ENCODE measurements at places on chromosomes 3 and 15.
A peak's percentile ranks its signal among the peaks of the same experiment; 100 is the strongest.

DNA sequence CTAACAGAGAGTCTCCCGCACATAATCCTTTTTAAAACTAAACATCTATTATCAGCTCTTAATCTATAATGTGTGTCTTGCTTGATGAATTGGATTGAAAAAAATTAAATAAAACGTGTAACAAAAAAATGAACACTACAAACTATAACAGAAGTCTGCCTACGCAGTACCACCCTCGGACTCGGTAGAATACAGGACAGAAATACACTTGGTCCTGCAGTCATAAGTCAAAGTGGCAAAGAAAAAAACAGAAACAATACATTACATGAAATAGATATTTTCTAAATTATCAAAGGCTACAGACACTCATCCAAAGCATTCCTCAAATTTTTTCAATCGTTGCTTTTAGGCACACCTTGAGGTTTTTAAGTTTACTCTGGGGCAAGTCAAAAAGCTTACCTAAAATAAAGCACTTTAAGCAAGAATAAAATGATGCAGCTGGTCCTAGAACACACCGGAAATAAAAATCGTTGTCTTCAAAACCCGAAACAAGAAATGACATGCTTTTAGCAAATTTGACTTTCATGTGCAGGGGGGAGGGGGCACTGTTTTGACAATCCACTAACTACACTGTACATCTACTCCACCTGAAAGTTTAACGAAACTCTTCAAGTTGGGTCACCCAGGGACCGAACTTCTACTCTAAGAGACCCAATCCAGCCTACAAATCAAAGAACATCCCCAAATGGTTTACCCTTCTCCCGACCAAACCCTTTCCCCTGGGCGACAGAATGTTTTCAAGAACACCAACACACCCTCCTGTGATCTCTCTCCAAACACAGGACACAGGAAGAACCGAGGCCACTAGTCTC is 1.3 kb downstream of the ADAM10 start:
- DNase-seq, result peak; percentile 62

GRCh38 chr3:72481542-72481941 is 366.7 kb downstream of the SHQ1 start:
- DNase-seq, result no peak

DNA sequence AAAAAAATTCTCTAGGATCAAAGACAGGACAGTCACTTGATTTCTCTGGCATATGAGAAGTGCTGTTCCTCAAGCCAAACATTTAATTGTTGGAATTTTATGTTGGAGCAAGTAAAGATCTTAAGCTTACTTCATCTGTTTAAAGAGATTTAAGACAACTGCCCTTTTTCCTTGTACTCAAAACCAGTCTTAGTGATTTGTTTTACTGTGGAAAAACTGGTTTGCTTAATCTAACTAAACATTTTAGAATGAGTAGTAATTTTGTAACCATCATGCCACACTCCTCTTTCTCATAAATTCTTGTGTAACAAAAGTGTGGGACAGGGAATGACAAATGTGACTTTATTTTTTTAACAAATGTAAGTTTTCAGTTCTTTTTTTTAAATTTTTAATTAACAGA is 18.4 kb downstream of the PRKCI start:
- DNase-seq, result no peak

- no peak for DNase-seq
These were observed at the start of gene VGLL3 for GRCh38 chr3:86990734-86991481. TSS of gene VGLL3 (minus strand) at chr3:86991149. CDS start at chr3:86990743, 406 bp downstream.

DNA sequence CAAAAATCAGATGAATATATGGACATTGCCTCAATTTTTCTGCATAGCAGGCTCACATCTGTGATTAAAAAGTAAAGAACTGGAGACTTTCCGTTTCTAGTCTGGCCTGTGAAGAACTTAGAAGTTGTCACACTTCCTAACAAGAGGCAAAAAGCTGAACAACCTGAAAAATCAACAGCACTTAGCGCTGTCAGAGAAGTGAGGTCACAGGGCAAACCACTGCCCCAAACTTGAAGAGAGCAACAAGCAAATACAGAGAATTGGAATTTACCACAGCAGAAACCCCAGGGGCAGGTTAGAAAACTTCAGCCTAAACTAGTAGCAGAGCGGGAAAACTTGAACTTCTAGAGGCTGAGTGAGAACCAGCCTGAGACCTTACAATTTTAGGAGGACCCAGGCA is 38.9 kb downstream of the CCDC54 start:
- no peak for DNase-seq

DNA sequence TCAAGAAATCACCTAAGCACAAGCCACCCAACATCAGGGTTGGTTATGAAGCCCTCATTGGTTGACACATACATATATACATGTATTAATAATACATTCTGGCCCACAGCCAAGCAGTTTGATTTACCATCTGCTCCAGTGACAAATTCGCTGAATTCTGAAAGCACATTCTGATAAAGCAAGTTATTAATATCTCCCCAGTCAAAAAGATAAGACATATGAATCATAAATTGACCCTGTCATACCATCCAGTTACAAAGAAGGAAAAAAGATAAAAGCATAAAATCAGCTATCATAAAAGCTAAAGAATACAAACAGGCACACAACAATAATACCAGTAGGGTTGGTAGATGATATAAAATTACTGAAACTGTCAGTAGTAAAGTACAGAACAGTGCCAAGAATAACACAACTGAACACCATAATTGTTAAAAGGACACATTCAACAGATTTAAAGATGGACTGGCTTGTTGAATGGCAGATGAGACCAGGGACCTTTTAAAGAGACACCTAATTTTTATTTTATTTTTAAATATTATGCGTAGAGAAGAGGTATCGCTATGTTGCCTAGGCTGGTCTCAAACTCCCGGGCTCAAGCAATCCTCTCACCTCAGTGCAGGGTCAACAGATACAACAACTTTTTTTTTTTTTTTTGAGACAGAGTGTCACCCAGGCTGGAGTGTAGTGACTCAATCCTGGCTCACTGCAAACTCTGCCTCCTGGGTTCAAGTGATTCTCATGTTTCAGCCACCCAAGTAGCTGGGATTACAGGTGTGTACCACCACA is 7.7 kb downstream of the SNX4 start:
- no peak for DNase-seq

DNA sequence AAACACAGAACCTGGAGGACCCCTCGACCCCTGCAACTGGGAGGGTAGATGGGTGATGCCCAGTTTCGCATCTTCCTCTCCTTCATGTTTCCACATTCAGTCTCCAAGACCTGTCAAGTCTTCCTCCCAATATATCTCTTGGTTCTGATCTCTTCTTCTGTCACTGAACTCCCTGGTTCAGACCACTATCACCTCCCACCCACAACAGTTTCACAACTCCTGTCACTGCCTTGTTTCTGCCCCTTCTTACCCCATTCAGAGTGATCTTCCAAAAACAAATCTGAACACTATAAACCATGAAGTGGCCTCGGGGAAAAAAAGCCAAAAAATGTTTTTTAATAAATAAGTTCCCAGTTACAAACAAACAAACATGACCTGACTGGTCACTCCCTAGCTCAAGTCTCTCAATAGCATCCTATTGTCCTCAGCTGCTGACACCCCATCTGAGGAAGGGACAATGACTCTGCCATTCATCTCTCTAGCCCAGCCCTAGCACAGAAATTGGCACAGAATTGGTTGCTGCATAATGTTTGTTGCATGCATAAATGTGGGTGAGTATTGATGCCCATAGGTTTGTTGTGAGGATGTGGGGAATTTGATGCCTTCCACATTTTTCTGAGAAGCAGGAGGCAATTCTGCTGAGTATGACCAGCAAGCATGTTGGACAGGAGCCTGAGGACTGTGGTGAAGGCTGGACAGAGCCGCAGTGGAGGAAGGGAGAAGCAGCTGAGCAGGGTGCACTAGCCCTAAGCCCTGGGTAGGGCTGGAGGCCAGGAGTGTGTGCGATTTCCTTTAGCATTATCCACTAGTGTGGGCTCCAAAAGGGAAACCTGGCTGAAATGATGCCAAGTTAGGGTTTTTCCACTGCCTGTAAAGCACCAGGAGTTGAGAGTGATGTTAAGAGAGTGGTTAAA is 12.2 kb upstream of the XYLB start:
- DNase-seq, result peak; percentile 11

DNA sequence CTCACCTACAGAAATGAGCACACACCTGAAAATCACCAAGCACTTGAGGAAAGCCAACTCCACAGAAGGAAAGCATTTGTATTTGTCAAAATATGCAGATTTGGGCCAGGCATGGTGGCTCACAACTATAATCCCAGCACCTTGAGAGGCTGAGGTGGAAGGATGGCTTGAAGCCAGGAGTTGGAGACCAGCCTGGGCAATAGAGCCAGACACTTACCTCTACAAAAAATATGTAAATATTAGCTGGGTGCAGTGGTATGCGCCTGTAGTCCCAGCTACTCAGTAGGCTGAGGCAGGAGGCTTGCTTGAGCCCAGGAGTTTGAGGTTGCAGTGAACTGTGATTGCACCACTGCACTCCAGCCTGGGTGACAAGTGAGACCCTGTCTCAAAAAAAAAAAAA is 12.3 kb downstream of the RLBP1 start:
- DNase-seq, result no peak

GRCh38 chr15:92681141-92681631 is 25.6 kb upstream of the FAM174B start:
- no peak for DNase-seq

DNA sequence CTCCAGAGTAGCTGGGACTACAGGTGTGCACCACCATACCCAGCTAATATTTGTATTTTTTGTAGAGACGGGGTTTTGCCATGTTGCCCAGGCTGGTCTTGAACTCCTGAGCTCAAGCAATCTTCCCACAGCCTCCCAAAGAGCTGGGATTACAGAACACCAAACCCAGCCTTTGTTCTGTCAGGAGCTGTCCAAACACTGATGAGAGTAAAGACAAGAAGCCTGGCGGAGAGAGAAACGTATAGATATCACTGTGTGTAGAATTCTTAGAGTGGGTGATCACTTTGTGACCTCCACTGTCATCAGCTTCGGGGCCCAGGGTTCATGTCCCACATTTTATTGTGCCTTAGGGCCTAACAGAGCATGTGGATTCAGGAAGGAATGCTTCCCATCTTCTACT is 159.5 kb downstream of the SNRK start:
- no peak for DNase-seq

DNA sequence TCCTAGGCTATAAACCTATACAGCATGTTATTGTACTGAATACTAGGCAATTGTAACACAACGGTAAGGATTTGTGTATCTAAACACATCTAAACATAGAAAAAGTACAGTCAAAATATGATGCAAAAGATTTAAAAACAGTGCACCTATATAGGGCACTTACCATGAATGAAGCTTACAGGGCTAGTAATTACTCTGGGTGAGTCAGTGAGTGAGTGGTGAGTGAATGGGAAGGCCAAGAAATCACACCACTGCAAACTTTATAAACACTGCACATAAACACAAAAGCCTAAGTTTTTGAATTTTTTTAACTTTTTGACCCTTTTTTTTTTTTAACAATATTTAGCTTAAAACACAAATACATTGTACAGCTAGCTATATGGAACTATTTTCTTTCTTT is 204.7 kb upstream of the CTNNB1 start:
- no peak for DNase-seq

GRCh38 chr3:100838157-100838556 is 128.9 kb downstream of the TFG start:
- no peak for DNase-seq

- no peak for DNase-seq
These were observed 122.5 kb downstream of the IGSF11 start for GRCh38 chr3:118912188-118912587.

DNA sequence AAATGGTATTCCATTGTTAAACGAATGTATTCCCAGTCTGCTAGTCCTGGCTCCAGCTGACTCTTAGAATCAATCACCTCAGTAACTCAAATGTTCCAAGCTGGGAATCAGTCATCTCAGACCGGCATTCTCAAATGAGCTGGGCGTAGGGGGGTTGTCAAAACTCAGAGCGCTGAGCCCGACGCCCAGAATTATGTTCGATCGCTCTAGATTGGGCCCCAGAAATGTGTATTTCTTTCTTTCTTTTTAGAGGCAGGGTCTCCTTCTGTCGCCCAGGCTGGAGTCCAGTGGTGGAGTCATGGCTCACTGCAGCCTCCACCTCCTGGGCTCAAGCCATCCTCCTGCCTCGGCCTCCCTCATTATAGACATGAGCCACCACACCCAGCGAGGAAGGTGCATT is 99.3 kb upstream of the IGF1R start:
- DNase-seq, result no peak

DNA sequence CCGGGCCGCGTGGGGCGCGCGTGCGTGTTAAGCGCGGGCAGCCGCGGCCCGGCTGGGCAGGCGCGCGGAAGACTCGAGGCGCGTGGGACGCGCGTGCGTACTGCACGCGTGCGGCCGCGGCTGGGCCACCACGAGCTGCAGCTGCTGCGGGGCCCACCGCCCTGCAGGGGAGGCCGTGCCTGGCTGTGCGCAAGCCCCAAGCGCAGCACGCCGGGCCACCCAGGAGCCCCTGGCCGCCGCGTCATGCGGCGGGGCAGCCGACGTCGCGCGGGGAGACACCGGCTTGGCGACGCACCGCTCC is 590 bp upstream of the TRIM71 start:
- no peak for DNase-seq

DNA sequence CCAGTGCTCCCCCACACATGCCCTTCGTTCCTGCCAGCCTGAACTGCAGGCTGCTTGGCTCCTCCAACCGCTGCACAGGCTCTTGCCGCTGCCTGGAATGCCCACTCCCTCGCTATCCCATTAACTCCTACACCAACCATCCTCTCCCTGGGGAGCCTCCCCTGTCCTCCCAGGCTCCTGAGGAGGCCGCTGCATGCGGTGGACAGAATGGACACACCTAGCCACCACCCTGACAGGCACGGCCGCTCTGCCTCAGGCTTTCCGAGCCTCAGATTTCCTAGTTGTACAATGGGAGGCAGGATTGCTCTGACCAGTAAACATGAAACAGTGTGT is 2.3 kb downstream of the PLXNB1 start:
- no peak for DNase-seq

- peak; percentile 45 for DNase-seq
These were observed 1.3 kb upstream of the SPTSSB start for GRCh38 chr3:161372321-161373260.

DNA sequence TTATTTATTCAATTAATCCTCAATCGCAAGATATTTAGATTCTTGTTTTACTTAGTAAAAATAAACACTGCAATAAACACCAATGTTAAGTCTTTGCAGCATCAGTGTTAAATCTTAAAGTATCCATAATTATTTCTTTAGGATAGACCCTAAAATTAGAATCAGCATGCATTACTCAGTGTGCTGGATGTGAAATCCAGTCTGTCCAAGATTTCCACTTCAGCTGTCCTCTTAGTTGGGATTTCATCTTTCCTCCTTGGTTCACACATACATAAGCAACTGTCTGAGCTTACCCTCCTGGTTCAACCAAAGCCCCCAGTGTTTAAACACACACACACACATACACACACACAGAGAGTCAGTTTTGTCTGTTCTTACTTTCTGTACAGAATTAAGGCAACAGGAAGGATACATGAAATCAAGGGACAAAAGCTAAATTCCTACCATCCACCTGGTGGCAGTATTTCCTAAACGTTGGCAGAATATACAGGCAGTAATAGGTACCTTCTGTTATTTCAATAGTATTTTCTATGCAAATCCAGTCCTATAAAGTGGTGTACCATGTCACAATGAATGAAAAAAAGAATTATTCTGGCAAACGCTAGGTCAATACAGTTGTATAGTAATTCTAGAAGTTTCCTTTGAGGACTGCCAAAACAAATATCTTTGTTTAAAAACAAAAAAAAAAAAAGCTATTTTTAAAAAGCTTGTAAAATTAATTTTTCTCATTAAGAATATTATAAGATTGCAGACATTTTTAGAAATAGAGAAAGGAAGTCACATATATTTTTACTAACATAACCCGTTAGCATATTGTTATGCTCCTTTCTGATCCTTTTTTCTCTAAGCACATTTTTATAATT is 27.3 kb upstream of the DMXL2 start:
- peak; percentile 72 for DNase-seq

- DNase-seq, result no peak
These were observed 117.3 kb upstream of the CADPS start for GRCh38 chr3:62992520-62992919.
